Activated CD8-positive, alpha-beta memory T cell treated with anti-CD3 and anti-CD28 coated beads, Interleukin-2, amount 50 U/mL, for 48 hours (primary cell): ENCODE measurements at places on chromosomes 11 and 22.

- no peak for DNase-seq
These were observed 22.4 kb upstream of the MOB2 start for GRCh38 chr11:1508986-1509385.

GRCh38 chr11:115552151-115552772, 48.0 kb upstream of the CADM1 start:
- DNase-seq, result no peak

DNA sequence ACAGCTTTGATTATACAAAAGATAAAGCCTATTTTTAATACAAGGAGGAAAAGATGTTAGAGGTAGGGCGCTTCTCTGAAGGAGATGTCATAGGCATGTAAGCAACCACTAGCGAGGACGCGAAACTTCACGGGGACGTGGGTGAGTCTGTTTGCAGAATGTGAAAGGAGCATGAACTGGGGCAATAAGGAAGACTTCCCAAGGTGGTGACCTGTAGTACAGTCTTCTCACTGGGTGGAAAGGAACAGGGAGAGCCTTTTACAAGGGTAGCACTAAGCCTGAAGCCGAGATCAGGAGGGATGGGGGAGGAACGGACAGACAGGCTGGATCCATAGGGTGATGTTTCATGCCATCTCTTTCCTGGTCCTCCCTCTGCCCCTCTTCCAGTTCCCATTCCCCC, 10.0 kb upstream of the MICAL2 start:
- no peak for DNase-seq

DNA sequence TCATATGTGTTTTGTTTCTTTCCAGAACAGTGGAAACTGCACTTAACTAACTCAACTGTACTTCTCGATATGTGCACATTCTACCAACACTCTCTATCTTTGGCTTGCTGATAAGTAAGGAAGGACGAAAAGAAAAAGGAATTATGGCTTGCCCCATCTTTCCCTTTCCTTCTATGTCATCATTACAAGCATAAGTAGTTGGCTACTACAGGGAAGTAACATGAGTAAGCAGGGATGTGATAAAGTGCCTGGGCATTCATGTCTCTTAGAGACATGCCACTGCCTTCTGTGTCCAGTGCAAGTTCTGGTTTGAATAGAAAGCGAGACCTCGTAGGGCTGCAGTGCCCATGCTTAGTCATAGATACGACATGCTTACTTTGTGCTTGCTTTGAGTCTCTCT, 342.5 kb downstream of the ETS1 start:
- no peak for DNase-seq

GRCh38 chr11:102438311-102439062, 14.1 kb downstream of the TMEM123 start:
- no peak for DNase-seq
